T-helper 17 cell (primary cell): ENCODE measurements at places on chromosomes 2 and 18. TPM values are rescaled to one million over a fixed set of nuclear protein-coding genes. Genes with fewer than 3 reads are reported as not detected.

GRCh38 chr18:67134911-67135310, 381.6 kb downstream of the DSEL start:
- DNase-seq: no peak
- peaks cover 3% of the 10 kb centered on the region for H3K4me1 ChIP-seq
- H3K36me3 ChIP-seq: no peaks in the 10 kb centered on the region
- no peaks in the 10 kb centered on the region for H3K27me3 ChIP-seq
- no peak overlapping the region for H3K4me3 ChIP-seq

DNA sequence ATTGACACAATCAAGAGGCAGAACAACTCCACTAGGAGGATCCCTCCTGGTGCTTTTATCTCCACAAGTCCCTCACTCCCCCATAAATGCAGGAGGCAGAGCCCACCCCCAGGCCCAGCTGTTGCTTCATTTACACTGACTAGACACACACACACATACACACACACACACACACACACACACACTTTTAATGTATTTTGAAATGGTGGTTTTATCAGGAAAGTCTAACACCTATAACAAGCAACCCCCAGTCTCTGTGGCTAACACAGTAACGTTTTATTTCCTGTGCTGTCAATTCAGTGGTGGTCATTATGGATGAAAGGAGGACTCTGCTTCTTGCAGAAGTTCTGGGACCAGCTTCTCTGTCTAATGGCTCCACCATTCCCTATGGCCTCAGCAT, 125.4 kb upstream of the FOSL2 start:
- no peak for DNase-seq
- H3K27me3 ChIP-seq: no peaks in the 10 kb centered on the region
- no peak overlapping the region for H3K27ac ChIP-seq
- no peak overlapping the region for H3K4me3 ChIP-seq
- H3K36me3 ChIP-seq: peaks cover 5% of the 10 kb centered on the region

- H3K27me3 ChIP-seq: no peaks in the 10 kb centered on the region
- H3K27ac ChIP-seq: peak overlapping the region; percentile 57
- peaks cover 8% of the 10 kb centered on the region for H3K4me1 ChIP-seq
Observed at GRCh38 chr2:24766609-24767008, 26.6 kb downstream of the PTRHD1 start.

- no peak overlapping the region for H3K4me3 ChIP-seq
- no peaks in the 10 kb centered on the region for H3K36me3 ChIP-seq
- peaks cover 18% of the 10 kb centered on the region for H3K27me3 ChIP-seq
- no peaks in the 10 kb centered on the region for H3K4me1 ChIP-seq
Observed at GRCh38 chr2:217052856-217053577, 193.2 kb upstream of the TNP1 start.

DNA sequence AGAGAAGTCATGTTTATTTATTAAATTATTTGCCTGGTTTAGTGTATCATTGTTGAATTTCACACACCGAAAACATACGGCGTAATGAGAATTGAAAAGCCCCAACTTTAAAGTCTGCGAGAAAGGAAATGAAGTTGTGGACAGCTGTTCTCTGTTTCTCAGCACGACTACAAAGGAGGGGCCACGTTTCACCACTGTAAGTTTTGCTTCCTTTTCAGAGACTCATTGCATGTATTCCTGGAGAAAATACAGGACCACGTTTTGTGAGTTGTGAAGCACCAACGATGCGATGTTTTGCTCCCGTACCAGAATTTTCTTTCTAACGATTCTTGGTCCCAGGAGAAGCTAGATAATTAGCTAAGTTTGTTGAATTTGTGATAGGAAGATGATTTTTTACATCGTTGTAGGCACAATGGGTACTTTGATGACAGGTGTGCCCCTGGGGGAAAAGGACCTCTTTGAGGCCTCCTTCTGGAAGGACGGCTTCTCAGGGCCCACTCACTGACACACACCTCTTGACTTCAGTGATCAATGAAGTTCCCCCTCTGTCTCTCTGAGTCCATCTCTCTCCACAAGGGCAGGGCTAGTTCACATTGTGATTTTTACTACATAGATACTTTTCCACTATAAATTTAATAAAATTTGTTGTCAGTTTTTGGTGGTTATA, 23.7 kb upstream of the ACKR3 start:
- no peaks in the 10 kb centered on the region for H3K27me3 ChIP-seq
- peak overlapping the region; percentile 94 for H3K27ac ChIP-seq
- peak overlapping the region; percentile 80 for H3K4me3 ChIP-seq

DNA sequence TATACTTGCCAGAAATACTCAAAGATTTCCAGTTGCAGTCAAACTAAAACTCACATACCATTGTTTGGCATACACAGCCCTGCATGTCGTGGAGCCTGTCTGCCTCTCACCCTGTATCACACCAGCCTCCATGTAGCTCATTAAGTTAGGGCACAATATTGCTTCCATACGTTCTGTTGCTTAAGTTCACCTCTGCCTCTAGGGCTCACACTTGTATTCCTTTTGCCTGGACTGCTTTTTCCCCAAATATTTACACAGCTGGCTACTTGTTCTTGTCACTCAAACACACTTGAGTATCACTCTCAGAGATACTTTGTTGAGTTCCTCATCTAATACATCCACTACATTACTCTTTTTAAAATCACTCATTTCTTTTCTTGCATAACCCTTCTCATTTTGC, 83.1 kb downstream of the PTH2R start:
- H3K27me3 ChIP-seq: no peaks in the 10 kb centered on the region
- H3K27ac ChIP-seq: no peak overlapping the region
- H3K4me1 ChIP-seq: no peaks in the 10 kb centered on the region
- no peak for DNase-seq

- H3K4me3 ChIP-seq: no peak overlapping the region
- peaks cover 2% of the 10 kb centered on the region for H3K36me3 ChIP-seq
- DNase-seq: no peak
Observed at GRCh38 chr2:214730248-214730647, 79.2 kb downstream of the BARD1 start.

GRCh38 chr18:45519411-45520280, 95.6 kb upstream of the SLC14A2 start:
- no peak overlapping the region for H3K27ac ChIP-seq
- H3K27me3 ChIP-seq: peaks cover 27% of the 10 kb centered on the region
- DNase-seq: no peak
- no peak overlapping the region for H3K4me3 ChIP-seq
- H3K36me3 ChIP-seq: no peaks in the 10 kb centered on the region
- peaks cover 2% of the 10 kb centered on the region for H3K4me1 ChIP-seq

DNA sequence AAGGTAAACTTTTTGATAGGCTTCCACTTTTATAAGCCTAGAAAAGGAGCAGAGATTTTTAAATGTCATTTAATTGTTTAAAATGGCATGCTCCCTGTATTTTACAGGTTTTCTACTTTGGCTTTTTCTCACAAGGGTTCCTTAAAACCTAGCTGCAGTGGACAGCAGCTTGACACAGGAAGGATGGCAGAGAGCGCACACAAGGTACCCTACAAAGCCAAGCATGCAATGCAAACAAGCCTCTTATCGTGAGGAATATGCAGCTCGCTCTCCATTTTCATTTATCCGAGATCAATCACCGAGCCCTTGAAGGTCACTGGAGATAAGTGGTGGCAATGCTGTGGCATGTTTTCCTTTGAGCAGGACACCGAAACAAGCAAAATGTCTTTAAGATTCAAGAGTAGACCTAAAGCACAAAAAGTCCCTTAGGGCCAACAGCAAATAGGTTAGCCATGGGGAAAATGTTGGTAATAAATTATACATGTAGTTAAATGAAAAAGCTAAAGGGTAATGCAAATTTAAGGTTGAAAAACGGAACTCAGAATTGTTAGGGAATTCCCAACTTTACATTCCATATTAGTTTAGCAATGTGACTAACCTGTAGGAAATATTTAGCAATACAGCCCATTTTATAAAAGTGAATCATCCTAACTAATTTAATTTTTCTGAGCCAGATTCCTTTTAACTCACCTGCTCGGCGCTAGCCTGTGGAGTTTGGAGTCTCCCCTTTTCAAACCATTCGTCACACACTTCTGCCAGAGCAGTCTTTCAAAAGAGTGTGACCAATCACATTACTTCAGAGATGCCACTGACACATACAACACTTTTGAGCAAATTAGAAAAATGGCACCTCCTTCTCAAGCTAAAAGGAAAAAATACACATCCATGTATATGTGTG, 337.9 kb upstream of the PKDCC start:
- H3K36me3 ChIP-seq: no peaks in the 10 kb centered on the region
- no peak for DNase-seq
- H3K27ac ChIP-seq: no peak overlapping the region
- H3K4me1 ChIP-seq: no peaks in the 10 kb centered on the region
- no peak overlapping the region for H3K4me3 ChIP-seq

- no peaks in the 10 kb centered on the region for H3K4me1 ChIP-seq
- no peaks in the 10 kb centered on the region for H3K36me3 ChIP-seq
- no peak for DNase-seq
- H3K27ac ChIP-seq: no peak overlapping the region
- no peak overlapping the region for H3K4me3 ChIP-seq
Observed at GRCh38 chr18:11224153-11224552, 74.8 kb upstream of the PIEZO2 start.

GRCh38 chr2:64311191-64311910, 142.6 kb upstream of the LGALSL start:
- no peak for DNase-seq
- peak overlapping the region; percentile 8 for H3K27ac ChIP-seq
- H3K4me1 ChIP-seq: no peaks in the 10 kb centered on the region
- peaks cover 4% of the 10 kb centered on the region for H3K36me3 ChIP-seq

DNA sequence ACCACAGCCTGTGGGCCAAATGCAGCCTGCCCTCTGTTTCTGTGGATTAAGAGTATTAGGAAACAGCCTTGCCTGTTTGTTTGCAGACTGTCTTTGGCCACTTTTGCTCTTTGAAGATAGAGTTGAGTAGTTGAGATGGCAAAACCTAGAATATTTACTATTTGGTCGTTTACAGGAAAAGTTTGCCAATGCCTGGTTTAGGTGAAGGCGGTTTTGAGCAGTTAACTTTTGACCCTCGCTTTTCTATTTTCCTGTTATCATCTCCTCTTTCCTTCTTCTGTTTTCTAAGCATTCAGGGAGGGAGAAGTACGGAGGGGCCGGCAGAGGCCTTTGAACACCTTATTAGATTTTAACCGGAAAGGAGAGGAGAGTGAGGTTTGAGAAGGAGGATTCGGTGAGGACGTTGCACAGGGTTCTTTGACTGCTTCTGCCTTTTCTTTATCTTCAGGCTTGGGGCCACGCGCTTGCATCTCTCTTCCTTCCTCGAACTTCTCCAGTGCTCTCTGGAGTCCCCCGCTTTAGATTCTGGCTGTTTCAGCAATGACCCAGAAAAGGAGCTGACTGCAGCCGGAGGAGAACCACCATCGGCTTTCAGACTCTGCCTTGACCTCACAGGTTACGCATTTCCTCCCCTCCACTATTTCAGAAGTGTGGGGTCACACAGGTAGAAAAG, 39.2 kb downstream of the IL1R2 start:
- H3K4me3 ChIP-seq: no peak overlapping the region
- H3K36me3 ChIP-seq: no peaks in the 10 kb centered on the region
- no peak overlapping the region for H3K27ac ChIP-seq
- no peaks in the 10 kb centered on the region for H3K27me3 ChIP-seq
- no peak for DNase-seq

DNA sequence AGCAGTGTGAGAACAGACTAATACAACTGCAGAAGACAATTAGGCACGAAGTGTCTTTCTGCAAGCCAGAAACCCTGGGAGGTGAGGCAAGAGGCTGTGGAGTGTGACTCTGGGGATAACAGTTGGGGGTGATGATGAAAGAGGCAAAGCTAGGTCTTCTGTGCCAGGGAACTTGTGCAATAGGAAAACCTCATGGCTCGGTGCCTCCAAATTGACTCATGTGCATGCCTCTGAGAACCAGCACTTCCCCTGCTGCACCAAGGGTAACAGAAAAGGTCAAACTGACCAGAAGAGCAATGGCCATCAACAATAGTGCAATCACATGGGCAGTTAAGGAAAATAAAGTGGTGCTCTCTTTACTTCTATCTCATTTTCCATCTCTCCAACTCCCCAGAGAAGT, 136.4 kb downstream of the SCG2 start:
- H3K27me3 ChIP-seq: no peaks in the 10 kb centered on the region
- H3K27ac ChIP-seq: no peak overlapping the region
- H3K36me3 ChIP-seq: no peaks in the 10 kb centered on the region
- H3K4me3 ChIP-seq: no peak overlapping the region

DNA sequence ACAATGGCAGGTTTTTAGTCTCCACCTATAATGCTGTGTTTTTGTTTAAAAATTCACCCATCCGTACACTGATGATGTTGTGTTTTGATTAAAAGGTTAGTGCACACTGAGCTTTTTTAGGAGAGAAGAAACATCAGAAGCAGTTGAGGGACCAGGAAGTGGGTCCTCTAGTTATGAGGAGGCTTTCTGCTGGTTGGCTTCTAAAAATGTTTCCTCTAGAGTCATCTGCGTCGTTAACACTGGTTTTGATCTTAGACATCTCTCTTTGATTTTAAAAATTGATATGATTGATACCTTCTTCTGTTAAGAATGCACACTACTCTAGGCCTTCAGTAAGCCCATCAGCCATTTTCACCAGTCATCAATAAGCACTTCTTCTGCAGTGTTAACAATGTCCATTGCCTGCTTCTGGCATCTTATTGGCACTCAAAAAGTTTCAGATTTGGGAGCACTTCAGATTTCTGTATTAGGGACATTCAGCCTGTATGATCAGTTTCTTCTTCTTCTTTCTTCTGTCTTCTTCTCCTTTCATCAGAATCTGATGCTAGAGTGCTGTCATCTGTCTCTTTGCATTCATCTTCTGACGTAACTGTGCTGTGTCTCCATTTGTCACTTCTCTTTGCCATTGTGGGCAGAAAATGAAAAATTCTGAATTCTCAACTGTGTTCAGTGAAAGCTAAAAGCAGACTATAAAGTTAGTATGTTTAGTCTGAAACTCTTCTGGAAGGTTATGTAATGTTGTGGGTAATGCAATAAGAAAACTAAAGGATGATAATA, 56.3 kb downstream of the PHLPP1 start:
- H3K4me3 ChIP-seq: no peak overlapping the region
- no peaks in the 10 kb centered on the region for H3K36me3 ChIP-seq
- peaks cover 14% of the 10 kb centered on the region for H3K4me1 ChIP-seq
- no peak overlapping the region for H3K27ac ChIP-seq
- H3K27me3 ChIP-seq: no peaks in the 10 kb centered on the region

Gene ALPG
- total RNA-seq: not detected

Gene SLC11A1
- 23.9 TPM for total RNA-seq

Gene NLRC4
- total RNA-seq: 0.32 TPM

Gene IL36RN
- not detected for total RNA-seq
